ENCODE measurements at places on chromosomes 7 and 10.

- H3K36me3 ChIP-seq, result no peaks in the 10 kb centered on the region
- no peaks in the 10 kb centered on the region for H3K27me3 ChIP-seq
- H3K4me3 ChIP-seq, result no peak overlapping the region
- H3K27ac ChIP-seq, result no peak overlapping the region
- DNase-seq, result no peak
Observed at GRCh38 chr10:25232204-25232603, 57.4 kb downstream of the GPR158 start.

GRCh38 chr7:132491391-132491945, 84.8 kb downstream of the PLXNA4 start:
- H3K4me3 ChIP-seq, result no peak overlapping the region
- H3K36me3 ChIP-seq, result no peaks in the 10 kb centered on the region
- DNase-seq, result no peak
- H3K4me1 ChIP-seq, result peaks cover 30% of the 10 kb centered on the region
- H3K27ac ChIP-seq, result no peak overlapping the region

- no peak overlapping the region for H3K4me3 ChIP-seq
- peaks cover 36% of the 10 kb centered on the region for H3K27me3 ChIP-seq
- no peak for DNase-seq
- H3K27ac ChIP-seq, result no peak overlapping the region
- H3K36me3 ChIP-seq, result peaks cover 8% of the 10 kb centered on the region
- peaks cover 14% of the 10 kb centered on the region for H3K4me1 ChIP-seq
Observed at GRCh38 chr7:33781796-33782195, 123.5 kb upstream of the BMPER start.

GRCh38 chr10:16020836-16021235, 160.5 kb upstream of the MINDY3 start:
- H3K27me3 ChIP-seq, result no peaks in the 10 kb centered on the region
- H3K4me3 ChIP-seq, result no peak overlapping the region
- no peak for DNase-seq
- no peak overlapping the region for H3K27ac ChIP-seq
- H3K36me3 ChIP-seq, result no peaks in the 10 kb centered on the region

- H3K4me1 ChIP-seq, result no peaks in the 10 kb centered on the region
- H3K27ac ChIP-seq, result no peak overlapping the region
- DNase-seq, result no peak
- H3K36me3 ChIP-seq, result peaks cover 4% of the 10 kb centered on the region
- H3K27me3 ChIP-seq, result no peaks in the 10 kb centered on the region
Observed at GRCh38 chr10:50316695-50317648, 65.7 kb upstream of the ASAH2 start.

DNA sequence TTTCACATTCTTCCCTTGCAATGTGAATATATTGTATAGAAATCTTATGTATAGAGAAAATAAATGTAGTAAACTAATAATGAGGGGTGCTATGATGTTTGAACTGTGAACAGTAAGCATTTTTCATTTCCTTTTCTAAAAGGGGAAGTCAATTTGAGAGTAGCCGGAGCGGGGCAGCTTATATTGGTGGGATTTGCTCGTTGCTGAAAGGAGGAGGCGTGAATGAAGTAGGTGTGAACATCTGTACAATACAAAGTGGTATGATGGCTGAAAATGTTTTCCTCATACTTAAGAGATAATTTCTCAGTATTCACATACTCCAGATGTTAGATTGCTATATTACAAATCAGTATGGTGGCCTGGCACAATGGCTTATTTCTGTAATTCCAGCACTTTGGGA, 87.1 kb downstream of the SRI start:
- no peak overlapping the region for H3K4me3 ChIP-seq
- no peak overlapping the region for H3K27ac ChIP-seq
- H3K4me1 ChIP-seq, result no peaks in the 10 kb centered on the region
- H3K27me3 ChIP-seq, result no peaks in the 10 kb centered on the region

DNA sequence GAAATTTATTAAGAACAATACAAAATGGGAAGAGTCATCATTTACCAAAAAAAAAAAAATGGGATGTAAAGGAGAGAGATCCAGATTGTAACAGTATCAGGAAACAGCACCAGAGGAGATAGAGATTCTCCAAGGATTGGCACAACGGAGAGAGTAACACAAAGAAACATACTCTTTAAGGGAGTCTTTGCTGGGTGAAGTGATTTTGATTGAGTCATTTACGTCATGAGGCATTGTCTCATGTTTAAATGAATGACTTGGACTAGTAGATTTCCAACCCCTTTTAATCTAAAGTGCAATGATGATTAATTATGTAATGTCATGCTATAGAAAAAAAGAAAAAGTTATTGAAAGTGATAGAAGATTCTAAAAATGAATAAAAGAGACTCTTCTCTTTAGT, 68.8 kb downstream of the ITGB8 start:
- H3K4me1 ChIP-seq, result peaks cover 13% of the 10 kb centered on the region
- DNase-seq, result no peak
- peaks cover 21% of the 10 kb centered on the region for H3K36me3 ChIP-seq
- H3K27me3 ChIP-seq, result no peaks in the 10 kb centered on the region
- H3K27ac ChIP-seq, result no peak overlapping the region
- no peak overlapping the region for H3K4me3 ChIP-seq

GRCh38 chr7:149666360-149666945, 106.9 kb downstream of the ZNF467 start:
- H3K4me1 ChIP-seq, result peaks cover 6% of the 10 kb centered on the region
- H3K4me3 ChIP-seq, result no peak overlapping the region
- no peak for DNase-seq
- H3K27ac ChIP-seq, result no peak overlapping the region
- no peaks in the 10 kb centered on the region for H3K36me3 ChIP-seq
- peaks cover 17% of the 10 kb centered on the region for H3K27me3 ChIP-seq

GRCh38 chr10:8575620-8576019, 521.1 kb downstream of the GATA3 start:
- no peak for DNase-seq
- H3K4me1 ChIP-seq, result no peaks in the 10 kb centered on the region
- no peak overlapping the region for H3K27ac ChIP-seq

All from type B pancreatic cell (in vitro differentiated cells).